ENCODE measurements at places on chromosomes 4 and X.

GRCh38 chr4:63049278-63049677, 1360.0 kb downstream of the TECRL start:
- no peak for DNase-seq

DNA sequence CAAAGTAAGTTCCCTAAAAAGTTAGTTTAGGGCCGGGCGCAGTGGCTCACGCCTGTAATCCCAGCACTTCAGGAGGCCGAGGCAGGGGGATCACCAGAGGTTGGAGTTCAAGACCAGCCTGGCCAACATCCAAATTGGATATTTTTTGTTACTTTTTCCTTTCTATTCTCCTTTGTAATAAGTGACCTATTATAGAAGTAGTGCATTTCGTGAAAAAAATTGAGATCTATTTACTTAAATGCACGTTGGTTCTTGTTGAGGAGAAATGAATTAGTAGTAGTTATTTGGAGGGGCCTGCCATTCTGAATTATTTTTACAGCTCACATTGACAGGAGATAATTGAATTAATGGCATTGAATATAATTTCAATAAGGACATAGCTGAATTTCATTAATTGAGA, 22.3 kb upstream of the NDUFC1 start:
- DNase-seq: no peak

DNA sequence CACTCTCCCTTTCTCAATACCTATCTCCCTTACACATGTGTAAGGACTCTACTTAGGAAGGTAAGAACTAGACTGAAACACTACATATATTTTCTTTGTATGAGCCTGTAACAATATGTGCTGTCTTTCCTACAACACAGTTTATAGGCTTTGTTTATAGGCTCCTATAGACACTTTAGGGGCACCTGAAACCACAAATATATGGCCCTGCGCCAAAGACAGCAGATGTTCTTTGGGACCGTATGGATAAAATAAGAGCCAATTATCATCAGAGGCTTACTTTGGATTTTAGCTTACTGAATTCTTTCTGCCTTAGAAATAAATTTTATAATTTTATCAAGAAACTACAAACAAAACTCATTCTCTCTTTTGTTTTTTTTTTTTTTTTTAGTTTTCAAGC, 16.6 kb upstream of the CXCL3 start:
- no peak for DNase-seq

DNA sequence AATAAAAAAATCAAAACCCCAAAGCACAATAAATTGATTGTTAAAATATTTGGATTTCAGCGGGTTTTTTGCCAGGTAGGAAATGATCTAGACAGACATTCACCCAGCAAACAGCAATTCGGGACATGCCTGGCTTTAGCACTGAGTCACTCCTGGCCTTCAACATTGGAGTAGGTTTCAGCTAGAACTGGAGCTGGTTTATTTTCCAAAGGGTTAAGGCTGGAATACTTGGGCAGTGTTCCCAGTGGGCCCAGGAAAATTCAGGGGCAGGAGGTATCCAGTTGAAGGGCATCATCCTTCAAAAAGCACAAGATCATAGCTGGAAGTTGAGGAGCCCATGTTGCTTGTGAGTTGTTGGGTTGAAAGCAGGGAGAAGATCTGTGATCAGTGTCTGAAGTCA, 41.0 kb downstream of the TXLNG start:
- no peak for DNase-seq

GRCh38 chr4:130306566-130306965, 1210.6 kb downstream of the C4orf33 start:
- no peak for DNase-seq

- DNase-seq: no peak
Observed at GRCh38 chr4:53075162-53075785, 213.2 kb downstream of the RASL11B start.

GRCh38 chrX:16096141-16096540, 27.2 kb upstream of the GRPR start:
- DNase-seq: no peak

DNA sequence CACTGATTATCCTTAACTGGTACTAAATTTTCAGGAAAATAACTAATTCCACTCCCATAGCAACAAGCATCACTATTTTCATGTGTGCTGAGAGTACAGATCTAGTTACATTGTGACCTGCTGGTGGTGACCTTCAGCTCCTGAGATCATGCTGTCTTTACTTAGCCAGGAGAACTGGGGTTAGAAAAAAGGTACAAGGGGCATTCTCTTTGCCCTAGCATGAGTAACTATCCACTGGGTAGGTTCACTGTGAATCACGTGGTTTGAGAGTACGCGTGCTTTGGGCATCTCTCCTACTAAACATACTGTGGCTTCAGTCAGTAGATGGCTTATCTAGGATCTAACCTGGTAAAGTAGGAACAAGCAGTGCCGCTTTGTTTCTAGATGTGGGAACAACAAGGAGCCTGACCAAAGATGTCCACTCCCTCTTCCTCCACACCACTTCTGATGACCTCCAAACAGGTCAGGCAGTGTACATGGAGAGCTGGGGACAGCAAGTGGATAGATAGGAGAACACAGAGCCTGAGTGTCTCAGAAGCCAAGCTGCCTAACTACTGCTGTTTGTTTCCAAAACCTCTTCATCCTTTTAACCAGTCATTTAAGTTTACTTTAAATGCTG, 90.2 kb downstream of the CBR4 start:
- DNase-seq: no peak

DNA sequence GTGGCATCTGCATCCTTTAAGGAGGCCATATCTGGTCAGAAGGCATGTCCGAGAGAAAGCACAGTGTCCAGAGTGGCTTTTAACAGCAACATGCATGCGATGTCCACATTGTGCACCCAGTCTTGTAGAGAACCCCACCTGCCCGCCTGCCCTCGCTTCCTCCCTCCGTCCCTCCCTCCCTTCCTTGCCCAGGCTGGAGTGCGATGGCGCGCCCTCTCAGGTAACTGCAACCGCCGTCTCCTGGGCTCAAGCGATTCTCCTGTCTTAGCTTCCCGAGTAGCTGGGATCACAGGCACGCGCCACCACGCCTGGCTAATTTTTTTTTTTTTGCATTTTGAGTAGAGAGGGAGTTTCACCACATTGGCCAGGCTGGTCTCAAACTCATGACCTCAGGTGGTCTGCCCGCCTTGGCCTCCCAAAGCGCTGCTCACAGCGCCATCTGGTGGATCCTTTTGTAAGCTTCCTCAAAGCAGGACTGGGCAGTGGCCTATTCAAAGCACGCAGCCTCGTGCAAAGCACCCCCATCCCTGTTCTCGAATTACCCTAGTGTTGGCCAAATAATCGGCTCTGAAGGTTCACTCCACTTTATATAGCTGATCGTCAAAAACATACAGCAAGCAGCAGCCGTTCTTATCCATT, 15.0 kb downstream of the BRCC3 start:
- peak; percentile 46 for DNase-seq

GRCh38 chr4:123259676-123260646, 136.6 kb upstream of the SPRY1 start:
- no peak for DNase-seq

- no peak for DNase-seq
Observed at GRCh38 chrX:1162119-1162916, 50.1 kb downstream of the CRLF2 start.

- DNase-seq: no peak
Observed at GRCh38 chrX:3548765-3549391, 164.6 kb downstream of the PRKX start.

GRCh38 chr4:85867271-85867670, 392.3 kb downstream of the ARHGAP24 start:
- DNase-seq: no peak

DNA sequence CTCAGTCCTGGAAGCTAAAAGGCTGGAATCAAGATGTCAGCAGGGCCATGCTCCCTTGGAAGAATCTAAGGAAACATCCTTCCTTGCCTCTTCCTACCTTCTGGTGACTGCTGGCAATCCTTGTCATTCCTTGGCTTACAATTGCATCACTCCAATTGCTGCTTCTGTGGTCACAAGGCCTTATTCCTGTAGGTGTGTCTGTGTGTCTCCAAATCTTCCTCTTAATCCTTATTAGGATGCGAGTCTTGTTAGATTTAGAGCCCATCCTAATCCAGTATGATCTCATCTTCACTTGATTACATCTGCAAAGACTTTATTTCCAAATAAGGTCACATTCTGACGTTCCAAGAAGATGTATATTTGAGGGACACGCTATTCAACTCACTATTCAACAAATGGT, 52.2 kb downstream of the SMIM20 start:
- no peak for DNase-seq

DNA sequence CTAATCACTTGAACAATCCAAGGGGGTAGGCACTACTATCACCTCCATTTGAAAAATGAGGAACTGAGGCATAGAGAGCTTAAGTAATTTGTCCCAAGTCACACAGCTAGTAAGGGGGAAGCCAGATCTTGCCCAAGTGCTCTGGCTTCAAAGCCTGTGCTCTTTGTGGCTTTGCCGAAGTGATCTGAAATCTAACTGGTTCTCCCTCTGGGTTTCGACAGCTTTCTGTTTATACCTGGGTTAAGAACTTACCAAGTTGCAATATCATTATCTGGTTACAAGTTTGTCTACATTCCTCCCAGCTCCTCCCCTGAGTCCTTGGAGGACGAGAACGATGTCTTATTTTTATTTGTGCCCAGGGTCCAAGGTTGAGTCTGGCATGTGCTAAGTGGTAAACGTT, 125.3 kb upstream of the RAI2 start:
- DNase-seq: no peak

GRCh38 chr4:109560687-109561461, 828 bp downstream of the MCUB start:
- DNase-seq: peak; percentile 27

DNA sequence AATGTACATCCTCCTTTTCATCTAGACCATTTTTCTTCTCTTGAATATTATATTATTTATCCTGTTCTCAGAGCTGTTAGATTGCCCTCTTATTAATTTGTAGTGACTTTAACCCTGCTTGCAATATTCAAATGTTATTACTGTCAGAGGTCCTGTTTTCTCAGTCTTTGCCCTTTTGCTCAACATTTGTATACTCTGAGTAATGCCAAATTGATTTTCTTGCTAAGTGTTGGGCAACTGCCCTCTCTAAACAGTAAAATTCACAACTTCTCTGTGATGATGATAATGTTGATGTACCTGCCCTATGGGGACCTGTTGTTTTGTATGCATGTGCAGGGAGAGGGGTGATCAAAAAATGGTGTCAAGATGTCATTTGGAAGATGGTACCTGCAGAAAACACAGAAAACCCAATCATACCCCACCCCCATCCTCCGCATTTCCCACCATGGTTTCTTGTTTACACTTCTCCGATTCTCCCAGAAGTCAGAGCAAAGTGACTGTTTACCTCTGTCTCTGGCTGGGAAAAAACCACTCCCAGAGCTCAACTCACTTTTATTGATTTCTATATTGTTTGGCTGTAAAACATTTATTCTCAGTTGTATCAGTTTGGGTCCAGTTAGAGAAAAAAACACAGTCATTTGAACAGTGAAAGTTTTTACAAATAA, 694.0 kb downstream of the IL1RAPL1 start:
- DNase-seq: no peak

DNA sequence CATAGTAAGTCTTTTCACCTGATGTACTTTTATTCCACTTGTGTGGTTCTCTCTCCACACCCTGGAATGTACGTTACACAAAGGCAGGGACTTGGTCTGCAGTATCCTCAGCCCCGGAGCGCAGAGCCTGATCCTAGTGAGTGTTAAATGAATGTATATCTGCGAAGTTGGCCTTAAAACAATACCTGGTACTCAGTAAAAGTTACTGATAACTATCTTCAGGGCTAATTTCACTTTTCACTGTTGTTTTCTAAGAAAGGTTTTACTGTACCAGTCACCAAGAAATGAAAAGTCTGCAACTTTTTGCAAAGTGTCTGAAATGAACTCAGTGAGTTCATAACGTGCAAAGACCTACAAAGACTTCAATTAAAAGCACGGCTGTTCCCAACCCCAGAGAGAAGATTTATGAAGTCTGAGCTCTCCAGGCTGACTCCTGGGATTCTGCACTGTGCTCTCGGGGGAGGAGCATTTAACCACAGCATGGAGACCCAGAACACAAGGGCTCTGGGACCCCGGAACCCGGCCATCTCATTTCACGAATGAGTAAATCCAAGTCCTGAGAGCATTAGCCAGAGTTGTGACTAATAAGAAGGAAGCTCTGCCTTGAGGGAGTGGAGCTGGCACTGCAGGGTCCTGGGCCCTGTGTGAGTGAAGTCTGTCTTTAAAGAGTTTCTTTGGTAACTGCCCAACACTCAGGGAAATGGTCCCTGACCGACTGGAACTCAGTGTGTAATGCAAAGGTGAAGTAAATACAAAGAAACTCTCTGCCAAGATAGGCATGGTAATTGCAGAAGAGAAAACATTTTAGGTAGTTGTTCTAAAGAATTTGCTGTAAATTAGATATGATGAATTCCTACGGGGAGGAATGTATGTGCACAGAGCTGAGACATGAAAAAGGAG, 165.8 kb downstream of the NSUN7 start:
- no peak for DNase-seq
